ENCODE measurements at places on chromosomes 11 and 22.

GRCh38 chr11:12706545-12707499, 32.6 kb downstream of the TEAD1 start:
- DNase-seq: peak; percentile 75

GRCh38 chr22:27919942-27920755, 1.1 kb upstream of the PITPNB start:
- DNase-seq: peak; percentile 24

DNA sequence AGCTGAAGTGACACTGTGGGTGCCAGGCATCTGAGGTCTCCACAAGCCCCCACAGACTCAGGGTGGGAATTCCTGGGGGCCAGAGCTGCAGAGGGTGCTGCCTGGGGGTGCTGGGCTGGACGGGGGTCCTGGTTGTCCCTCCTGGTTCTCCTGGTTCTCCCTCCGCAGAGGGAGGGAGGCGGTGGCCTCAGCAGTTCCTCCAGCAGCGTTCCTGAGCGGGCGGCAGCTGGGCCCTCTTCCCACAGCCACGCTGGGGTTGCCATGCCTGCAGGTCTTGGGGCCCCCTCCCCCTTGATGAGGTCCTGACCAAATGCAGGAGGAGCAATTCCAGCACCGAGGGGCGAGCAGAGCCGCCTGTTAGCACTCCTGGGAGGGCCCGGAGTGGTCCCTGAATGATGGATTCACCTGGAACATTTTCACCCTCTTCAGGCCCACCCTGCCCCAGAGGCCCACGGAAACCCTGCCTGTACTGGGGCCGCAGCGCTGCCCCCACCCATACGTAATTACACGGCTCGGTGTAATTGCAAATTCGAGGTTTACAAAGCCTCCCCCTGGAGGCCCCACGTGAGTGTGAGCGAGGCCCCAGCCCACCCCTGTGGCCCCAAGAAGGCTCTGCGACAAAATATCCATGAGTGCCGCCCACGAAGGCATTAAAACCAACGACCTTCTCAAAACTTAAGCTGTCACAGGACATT, 635 bp downstream of the C11orf21 start:
- DNase-seq: no peak

DNA sequence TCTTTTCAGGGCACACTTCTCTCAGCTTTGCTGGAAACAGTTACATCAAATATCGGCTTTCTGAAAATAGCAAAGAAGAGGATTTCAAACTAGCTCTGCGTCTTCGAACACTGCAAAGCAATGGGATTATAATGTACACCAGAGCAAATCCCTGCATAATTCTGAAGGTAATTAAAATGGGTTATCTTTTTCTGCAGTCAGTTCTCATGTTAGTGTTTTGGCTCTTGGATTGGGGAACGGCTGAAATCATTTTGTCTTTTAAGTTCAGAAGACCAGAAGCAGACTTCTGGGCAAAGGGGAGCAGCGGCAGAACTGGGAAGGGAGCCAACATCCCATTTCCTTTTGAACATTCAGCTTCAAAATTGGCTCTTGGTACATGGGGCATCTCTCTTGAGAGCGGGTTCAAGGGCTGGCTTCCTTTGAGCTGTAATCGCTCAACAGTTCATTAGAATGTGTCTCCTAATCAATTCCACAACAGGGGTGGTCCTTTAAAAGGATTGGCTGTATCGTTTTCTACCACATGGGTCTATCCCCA, 110.2 kb upstream of the MTNR1B start:
- peak; percentile 62 for DNase-seq

GRCh38 chr11:8033305-8034105, 46.4 kb downstream of the EIF3F start:
- peak; percentile 74 for DNase-seq
